ENCODE measurements at places on chromosomes 11 and 22. TPM values are rescaled to one million over a fixed set of nuclear protein-coding genes. Genes with fewer than 3 reads are reported as not detected.

Gene MIAT
- 0.31 TPM for total RNA-seq

DNA sequence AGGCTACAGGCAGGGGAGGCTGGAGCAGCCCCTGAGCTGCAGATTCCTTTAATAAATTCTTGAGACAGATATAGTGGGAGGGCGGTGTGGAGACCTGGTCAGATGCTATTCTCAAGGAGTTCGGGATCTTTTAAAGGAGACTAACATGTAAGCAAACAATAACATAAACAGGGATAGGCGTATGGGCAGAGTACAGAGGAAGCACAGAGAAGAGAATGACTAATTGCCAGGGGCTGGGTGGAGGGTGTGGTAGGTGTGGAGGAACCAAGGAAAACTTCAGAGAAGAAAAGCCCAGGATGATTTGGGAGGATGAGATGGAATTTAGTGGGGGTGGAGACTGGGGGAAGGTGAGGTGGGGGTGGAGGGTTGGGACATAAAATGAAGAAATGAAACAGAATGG lies 9.7 kb upstream of the HEPHL1 start:
- DNase-seq: no peak

Gene SLC35C1
- 28.3 TPM for total RNA-seq

DNA sequence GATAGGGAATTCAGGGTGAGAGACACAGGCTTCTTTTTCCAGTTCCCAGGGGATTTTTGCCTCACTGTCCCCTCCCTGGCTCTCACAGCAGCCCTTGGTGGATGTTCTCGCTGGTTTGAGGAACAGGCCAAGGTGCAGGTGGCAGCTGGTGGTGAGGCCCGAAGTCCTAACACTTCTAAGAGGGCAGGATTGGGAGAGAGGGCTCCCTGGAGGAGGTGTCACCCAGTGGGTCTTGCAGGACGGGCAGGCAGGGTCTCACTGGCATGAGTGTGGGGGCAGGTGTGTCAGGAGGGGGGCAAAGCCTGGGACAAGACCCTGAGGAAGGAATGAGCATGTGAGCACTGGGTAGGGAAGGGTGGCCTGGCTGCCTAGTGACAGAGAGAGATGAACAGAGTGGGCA lies 9.2 kb downstream of the ADORA2A start:
- no peak for DNase-seq

Gene UPK3A
- total RNA-seq: 6.0 TPM

DNA sequence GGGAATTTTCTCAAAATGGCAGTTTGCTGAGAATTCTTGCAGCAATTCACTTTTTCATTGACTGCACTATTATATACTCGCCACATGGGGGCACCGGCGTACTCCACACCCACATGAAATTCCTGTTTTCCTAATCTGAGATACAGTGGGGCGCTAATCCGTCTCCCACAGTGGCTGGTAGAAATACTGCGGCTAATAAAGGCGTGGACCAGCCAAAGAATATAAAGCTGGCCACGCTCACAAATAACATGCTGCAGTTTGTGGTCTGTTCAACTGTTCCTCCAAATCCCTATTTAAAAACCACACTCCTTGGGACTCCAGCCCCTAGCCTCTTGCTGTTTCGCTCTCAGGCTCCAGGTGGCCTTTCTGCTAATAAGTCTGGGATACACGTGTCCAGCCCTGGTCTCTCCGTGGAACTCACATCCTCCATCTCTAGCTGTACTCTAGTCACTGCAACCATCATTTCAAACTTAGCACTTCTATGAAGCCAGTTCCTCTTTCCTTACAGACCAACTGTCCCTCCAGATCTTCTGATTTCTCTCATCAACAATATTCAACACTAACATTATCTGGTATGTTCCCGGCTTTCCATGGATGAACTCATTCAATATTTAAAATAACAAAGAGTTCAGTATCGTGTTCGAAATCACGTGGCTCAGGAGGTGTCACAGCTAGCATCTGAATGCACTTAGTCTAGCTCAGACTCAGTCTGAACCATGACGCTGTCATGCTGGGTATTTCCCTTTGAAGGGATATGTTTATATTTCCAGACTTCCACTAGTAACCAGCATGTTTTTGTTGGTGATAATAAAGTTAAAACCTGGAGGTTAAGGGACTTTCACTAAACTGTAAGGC lies 22.0 kb downstream of the TBRG1 start:
- DNase-seq: peak; percentile 86

GRCh38 chr22:40535642-40536041 lies 100.9 kb downstream of the MRTFA start:
- no peak for DNase-seq
